Mesothelial cell of epicardium (in vitro differentiated cells): ENCODE measurements at places on chromosomes 12 and 14.

DNA sequence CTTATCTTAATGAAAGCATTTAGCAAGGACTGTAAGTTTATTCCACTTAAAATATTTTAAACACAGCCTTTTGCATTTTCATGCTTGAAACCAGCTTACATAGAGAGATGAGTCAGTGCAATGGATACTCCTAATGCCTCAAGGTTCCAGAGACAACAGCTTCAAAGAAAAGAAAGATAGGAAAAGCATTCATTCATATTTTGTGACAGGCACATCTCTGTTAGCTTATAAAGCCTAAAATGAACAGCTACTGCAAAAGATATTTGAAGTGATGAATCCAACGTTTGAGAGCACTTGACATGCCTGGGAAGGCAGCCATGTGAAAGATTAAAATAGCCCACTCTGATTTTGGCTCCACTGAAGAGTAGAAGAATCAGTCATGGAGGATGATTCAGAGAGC is 814.5 kb downstream of the RPS29 start:
- no peaks in the 10 kb centered on the region for H3K4me1 ChIP-seq
- H3K27ac ChIP-seq, result no peak overlapping the region
- no peak for DNase-seq

- H3K27me3 ChIP-seq, result no peaks in the 10 kb centered on the region
- H3K4me3 ChIP-seq, result no peak overlapping the region
- no peaks in the 10 kb centered on the region for H3K36me3 ChIP-seq
- DNase-seq, result no peak
- no peak overlapping the region for H3K27ac ChIP-seq
These were observed 25.2 kb upstream of the PPFIBP1 start for GRCh38 chr12:27498761-27499160.

GRCh38 chr14:24928386-24928900 is 121.5 kb downstream of the STXBP6 start:
- H3K4me3 ChIP-seq, result no peak overlapping the region
- H3K27ac ChIP-seq, result no peak overlapping the region
- no peaks in the 10 kb centered on the region for H3K27me3 ChIP-seq

GRCh38 chr12:130433411-130433810 is 95.7 kb downstream of the PIWIL1 start:
- no peak overlapping the region for H3K27ac ChIP-seq
- H3K4me1 ChIP-seq, result no peaks in the 10 kb centered on the region
- DNase-seq, result no peak
- H3K27me3 ChIP-seq, result no peaks in the 10 kb centered on the region
- no peak overlapping the region for H3K4me3 ChIP-seq

DNA sequence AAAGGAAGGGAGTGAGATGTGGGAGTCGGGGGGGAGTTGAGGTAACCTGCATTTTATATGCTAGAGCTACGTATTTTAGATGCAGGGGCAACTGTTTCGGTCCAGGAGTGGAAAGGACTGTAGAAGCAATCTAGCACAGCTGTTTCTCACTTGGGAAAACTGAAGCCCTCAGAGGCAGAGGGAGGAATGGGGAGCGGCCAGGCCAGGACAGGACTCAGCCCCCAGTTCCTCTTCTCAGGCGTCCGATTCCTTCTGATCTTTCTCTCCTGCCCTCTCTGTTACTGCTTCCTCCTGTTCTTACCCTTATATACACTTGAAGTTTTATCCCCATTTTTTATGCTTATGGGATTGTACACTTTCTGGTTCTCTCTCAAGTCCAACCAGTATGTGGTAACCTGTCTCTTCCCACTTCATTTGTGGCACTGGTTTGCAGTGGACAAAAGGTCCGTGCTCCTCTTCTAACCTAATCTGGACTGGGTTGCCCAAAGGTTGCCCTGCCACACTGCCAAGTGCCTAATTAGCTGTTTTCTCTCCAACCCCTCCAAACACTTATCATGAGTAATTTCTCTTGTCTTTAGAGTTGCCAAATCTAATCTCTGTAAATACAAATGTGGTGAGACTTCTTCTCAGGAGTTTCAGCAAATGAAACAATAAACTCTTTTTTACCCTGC is 16.2 kb downstream of the LPCAT3 start:
- H3K4me3 ChIP-seq, result no peak overlapping the region
- peak overlapping the region; percentile 54 for H3K27ac ChIP-seq
- no peak for DNase-seq
- no peaks in the 10 kb centered on the region for H3K27me3 ChIP-seq
- H3K36me3 ChIP-seq, result peaks cover 7% of the 10 kb centered on the region
- H3K4me1 ChIP-seq, result no peaks in the 10 kb centered on the region

- peaks cover 2% of the 10 kb centered on the region for H3K36me3 ChIP-seq
- DNase-seq, result no peak
- no peak overlapping the region for H3K4me3 ChIP-seq
- peaks cover 17% of the 10 kb centered on the region for H3K4me1 ChIP-seq
- peak overlapping the region; percentile 57 for H3K27ac ChIP-seq
- no peaks in the 10 kb centered on the region for H3K27me3 ChIP-seq
These were observed 156.0 kb downstream of the TMTC3 start for GRCh38 chr12:88298014-88298682.

GRCh38 chr14:103749452-103749851 is 33.8 kb downstream of the ZFYVE21 start:
- H3K36me3 ChIP-seq, result peaks cover 13% of the 10 kb centered on the region
- no peaks in the 10 kb centered on the region for H3K27me3 ChIP-seq
- H3K4me1 ChIP-seq, result no peaks in the 10 kb centered on the region
- no peak for DNase-seq
- H3K4me3 ChIP-seq, result no peak overlapping the region
- H3K27ac ChIP-seq, result no peak overlapping the region

- H3K27me3 ChIP-seq, result no peaks in the 10 kb centered on the region
- H3K36me3 ChIP-seq, result no peaks in the 10 kb centered on the region
- DNase-seq, result no peak
- peaks cover 16% of the 10 kb centered on the region for H3K4me1 ChIP-seq
These were observed 194.1 kb downstream of the TMTC3 start for GRCh38 chr12:88336076-88336739.

GRCh38 chr12:92930421-92930820 is 1.3 kb upstream of the EEA1 start:
- H3K36me3 ChIP-seq, result no peaks in the 10 kb centered on the region
- DNase-seq, result no peak
- H3K27ac ChIP-seq, result peak overlapping the region; percentile 99
- peaks cover 40% of the 10 kb centered on the region for H3K4me1 ChIP-seq

- H3K27me3 ChIP-seq, result peaks cover 45% of the 10 kb centered on the region
- DNase-seq, result no peak
- H3K4me3 ChIP-seq, result no peak overlapping the region
These were observed 20.7 kb downstream of the ASCL1 start for GRCh38 chr12:102977945-102978706.

GRCh38 chr14:56046546-56046945 is 71.7 kb upstream of the PELI2 start:
- no peak for DNase-seq
- no peak overlapping the region for H3K4me3 ChIP-seq
- no peaks in the 10 kb centered on the region for H3K27me3 ChIP-seq
- no peaks in the 10 kb centered on the region for H3K36me3 ChIP-seq
- H3K27ac ChIP-seq, result no peak overlapping the region

DNA sequence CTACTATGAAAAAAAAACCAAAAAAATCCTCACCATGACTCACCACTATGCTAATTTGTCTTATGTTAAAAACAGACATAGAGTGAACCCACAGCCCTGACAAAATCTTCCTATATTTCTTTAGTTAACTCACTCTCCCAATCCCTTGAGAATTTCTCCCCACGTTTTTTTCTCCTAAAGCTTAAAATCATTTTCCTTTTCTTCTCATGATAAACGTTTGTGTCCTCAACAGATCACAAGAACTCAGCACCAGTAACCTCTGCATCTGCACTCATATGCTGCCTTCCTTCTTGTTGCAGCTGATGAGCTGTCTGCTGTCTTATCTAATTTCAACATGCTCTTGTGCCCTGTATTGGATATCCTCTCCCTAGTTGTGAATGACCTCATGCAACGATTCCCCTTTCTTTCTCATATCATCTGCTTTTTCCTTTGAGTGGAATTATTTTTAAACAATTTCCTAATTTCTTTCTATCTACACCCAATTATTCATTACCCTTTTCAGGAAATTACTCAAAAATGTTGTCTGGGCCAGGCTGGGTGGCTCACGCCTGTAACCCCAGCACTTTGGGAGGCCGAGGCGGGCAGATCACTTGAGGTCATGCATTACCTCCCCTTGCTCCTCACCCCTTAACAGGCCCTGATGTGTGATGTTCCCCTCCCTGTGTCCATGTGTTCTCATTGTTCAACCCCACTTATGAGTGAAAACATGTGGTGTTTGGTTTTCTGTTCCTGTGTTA is 427.5 kb upstream of the MGAT4C start:
- H3K4me3 ChIP-seq, result no peak overlapping the region
- H3K4me1 ChIP-seq, result no peaks in the 10 kb centered on the region
- H3K36me3 ChIP-seq, result peaks cover 7% of the 10 kb centered on the region
- no peak overlapping the region for H3K27ac ChIP-seq
- no peak for DNase-seq
- H3K27me3 ChIP-seq, result no peaks in the 10 kb centered on the region
